Myocyte (in vitro differentiated cells): ENCODE measurements at places on chromosomes 7 and 10. TPM values are rescaled to one million over a fixed set of nuclear protein-coding genes. Genes with fewer than 3 reads are reported as not detected.

FAM25C gene
- total RNA-seq: not detected in 2 replicates

SOSTDC1 gene
- not detected in 2 replicates for total RNA-seq

CRYGN gene
- 0.16 TPM in 1 of 2 replicates, not detected in the other for total RNA-seq

NSUN5 gene
- 36.5 and 46.3 TPM in 2 replicates for total RNA-seq

CHST3 gene
- total RNA-seq: 49.3 and 57.5 TPM in 2 replicates

H2BK1 gene
- not detected in 2 replicates for total RNA-seq

TRIL gene
- total RNA-seq: 0.40 and 0.42 TPM in 2 replicates

BAMBI gene
- 0.47 and 4.6 TPM in 2 replicates for total RNA-seq

AKR1C1 gene
- 38.1 and 60.1 TPM in 2 replicates for total RNA-seq

CHN2 gene
- 2.8 and 3.2 TPM in 2 replicates for total RNA-seq

CCDC7 gene
- total RNA-seq: 9.4 and 17.4 TPM in 2 replicates

CDH23 gene
- total RNA-seq: 0.16 and 0.40 TPM in 2 replicates

FIS1 gene
- 314 and 333 TPM in 2 replicates for total RNA-seq

PNLIPRP3 gene
- total RNA-seq: 0.56 and 0.99 TPM in 2 replicates

HDAC9 gene
- total RNA-seq: 21.0 and 136 TPM in 2 replicates

RTKN2 gene
- 3.8 and 5.4 TPM in 2 replicates for total RNA-seq

MYPN gene
- total RNA-seq: 119 and 131 TPM in 2 replicates
